Colonic mucosa (tissue), 4 donors: ENCODE measurements at places on chromosomes 11 and 22. TPM values are rescaled to one million over a fixed set of nuclear protein-coding genes. Genes with fewer than 3 reads are reported as not detected.

DNA sequence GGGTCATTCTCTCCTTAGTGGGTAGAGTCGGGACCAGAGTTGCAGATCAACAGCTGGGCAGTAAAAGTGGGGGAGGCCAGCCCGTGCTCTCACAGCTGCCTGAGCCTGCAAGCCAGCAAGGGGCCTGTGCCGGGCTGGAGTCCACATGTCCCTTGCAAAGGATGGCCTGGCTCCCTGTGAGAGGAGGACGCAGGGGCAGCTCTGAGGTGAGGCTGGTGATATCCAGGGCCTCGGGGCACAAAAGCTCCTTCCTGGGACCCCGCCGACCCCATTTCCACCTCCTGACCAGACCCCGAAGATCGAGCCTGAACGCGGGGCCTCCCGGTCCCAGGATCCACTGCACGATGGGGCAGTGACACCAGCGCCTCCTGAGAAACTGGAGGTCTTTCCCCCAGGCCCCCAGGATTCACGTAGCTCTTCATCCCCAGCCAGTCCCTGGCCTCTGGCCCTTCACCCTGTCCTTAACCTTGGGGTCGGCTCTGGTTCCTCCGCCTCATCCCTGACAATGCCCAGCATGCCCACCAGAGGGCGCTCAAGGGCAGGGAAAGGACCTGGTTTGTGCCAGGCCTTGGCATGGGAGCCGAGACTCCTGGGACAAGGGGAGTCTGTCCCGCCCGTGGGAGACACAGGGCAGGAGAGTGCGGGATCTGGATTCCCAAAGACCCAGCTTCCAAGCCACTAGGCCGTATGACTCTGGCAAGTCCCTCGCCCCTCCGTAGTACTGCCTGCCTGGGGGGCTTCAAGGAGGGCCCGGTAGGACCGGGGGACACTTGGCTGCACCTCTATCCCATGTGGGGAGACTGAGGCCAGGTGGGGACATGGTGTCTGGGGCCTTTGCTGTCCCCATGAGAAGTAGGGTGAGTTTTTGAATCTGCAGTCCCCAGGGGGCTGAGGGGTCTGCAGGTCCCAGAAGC is 17.8 kb upstream of the WNT7B start:
- no peak overlapping the region for H3K27ac ChIP-seq
- H3K4me1 ChIP-seq = peaks cover 11% of the 10 kb centered on the region
- H3K4me3 ChIP-seq = no peak overlapping the region
- no peaks in the 10 kb centered on the region for H3K36me3 ChIP-seq
- H3K27me3 ChIP-seq = no peaks in the 10 kb centered on the region

- no peaks in the 10 kb centered on the region for H3K36me3 ChIP-seq
- DNase-seq = peak; percentile 9
- no peaks in the 10 kb centered on the region for H3K4me1 ChIP-seq
- H3K4me3 ChIP-seq = no peak overlapping the region
These were observed 57.4 kb downstream of the CHRDL2 start for GRCh38 chr11:74673693-74674360.

GRCh38 chr11:7572001-7572712 is 58.4 kb downstream of the PPFIBP2 start:
- H3K36me3 ChIP-seq = no peaks in the 10 kb centered on the region
- no peak overlapping the region for H3K4me3 ChIP-seq
- peaks cover 34% of the 10 kb centered on the region for H3K4me1 ChIP-seq
- peak overlapping the region; percentile 72 for H3K27ac ChIP-seq
- DNase-seq = no peak

- DNase-seq = no peak
- no peak overlapping the region for H3K4me3 ChIP-seq
- H3K27me3 ChIP-seq = no peaks in the 10 kb centered on the region
- H3K36me3 ChIP-seq = no peaks in the 10 kb centered on the region
- H3K4me1 ChIP-seq = no peaks in the 10 kb centered on the region
- no peak overlapping the region for H3K27ac ChIP-seq
These were observed 71.6 kb downstream of the PRMT3 start for GRCh38 chr11:20458905-20459632.

- no peak for DNase-seq
- H3K27me3 ChIP-seq = no peaks in the 10 kb centered on the region
- H3K4me3 ChIP-seq = no peak overlapping the region
- H3K36me3 ChIP-seq = no peaks in the 10 kb centered on the region
- no peaks in the 10 kb centered on the region for H3K4me1 ChIP-seq
These were observed 4.1 kb upstream of the LYVE1 start for GRCh38 chr11:10572533-10572932.

GRCh38 chr11:118358071-118358470 is 1.3 kb upstream of the UBE4A start:
- H3K4me1 ChIP-seq = peaks cover 12% of the 10 kb centered on the region
- no peak overlapping the region for H3K4me3 ChIP-seq
- H3K27ac ChIP-seq = no peak overlapping the region
- no peaks in the 10 kb centered on the region for H3K36me3 ChIP-seq
- H3K27me3 ChIP-seq = no peaks in the 10 kb centered on the region

GRCh38 chr22:39703928-39704639 is 133.5 kb downstream of the CACNA1I start:
- no peaks in the 10 kb centered on the region for H3K36me3 ChIP-seq
- H3K27me3 ChIP-seq = no peaks in the 10 kb centered on the region
- no peak overlapping the region for H3K27ac ChIP-seq

- H3K4me3 ChIP-seq = no peak overlapping the region
- peak; percentile 29 for DNase-seq
- no peaks in the 10 kb centered on the region for H3K4me1 ChIP-seq
- no peak overlapping the region for H3K27ac ChIP-seq
These were observed 359.0 kb downstream of the LARGE1 start for GRCh38 chr22:33561149-33561807.

- no peak for DNase-seq
- H3K4me3 ChIP-seq = no peak overlapping the region
- no peaks in the 10 kb centered on the region for H3K36me3 ChIP-seq
- H3K27me3 ChIP-seq = no peaks in the 10 kb centered on the region
- H3K27ac ChIP-seq = peak overlapping the region; percentile 85
These were observed 56.1 kb downstream of the MICAL2 start for GRCh38 chr11:12166299-12167060.

- DNase-seq = no peak
- H3K27me3 ChIP-seq = no peaks in the 10 kb centered on the region
- H3K4me3 ChIP-seq = no peak overlapping the region
- no peaks in the 10 kb centered on the region for H3K36me3 ChIP-seq
- H3K4me1 ChIP-seq = no peaks in the 10 kb centered on the region
These were observed 159.4 kb downstream of the MPPED1 start for GRCh38 chr22:43571181-43571580.

DNA sequence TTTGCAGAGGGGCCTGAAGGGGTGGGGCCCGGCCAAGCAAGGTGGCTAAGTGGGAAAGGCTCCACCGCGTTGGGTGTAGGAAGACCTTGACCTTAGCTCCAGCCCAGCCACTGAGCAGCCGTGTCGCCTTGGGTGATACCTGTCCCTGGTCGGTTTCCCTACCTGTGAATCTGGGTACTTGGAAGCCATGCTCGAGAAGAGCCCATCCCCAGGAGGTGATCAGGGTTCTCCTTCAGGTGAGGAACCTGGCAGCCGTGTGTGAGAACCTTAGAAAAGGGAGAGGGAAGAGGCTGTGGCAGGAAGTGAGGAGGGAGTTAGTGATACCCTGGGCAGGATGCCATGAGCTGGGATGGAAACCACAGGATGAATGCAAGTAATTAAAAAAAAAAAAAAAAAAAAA is 21.6 kb downstream of the PPARA start:
- no peaks in the 10 kb centered on the region for H3K36me3 ChIP-seq
- H3K4me1 ChIP-seq = peaks cover 7% of the 10 kb centered on the region
- no peaks in the 10 kb centered on the region for H3K27me3 ChIP-seq
- DNase-seq = peak; percentile 77
- no peak overlapping the region for H3K4me3 ChIP-seq
- peak overlapping the region; percentile 75 for H3K27ac ChIP-seq

DNA sequence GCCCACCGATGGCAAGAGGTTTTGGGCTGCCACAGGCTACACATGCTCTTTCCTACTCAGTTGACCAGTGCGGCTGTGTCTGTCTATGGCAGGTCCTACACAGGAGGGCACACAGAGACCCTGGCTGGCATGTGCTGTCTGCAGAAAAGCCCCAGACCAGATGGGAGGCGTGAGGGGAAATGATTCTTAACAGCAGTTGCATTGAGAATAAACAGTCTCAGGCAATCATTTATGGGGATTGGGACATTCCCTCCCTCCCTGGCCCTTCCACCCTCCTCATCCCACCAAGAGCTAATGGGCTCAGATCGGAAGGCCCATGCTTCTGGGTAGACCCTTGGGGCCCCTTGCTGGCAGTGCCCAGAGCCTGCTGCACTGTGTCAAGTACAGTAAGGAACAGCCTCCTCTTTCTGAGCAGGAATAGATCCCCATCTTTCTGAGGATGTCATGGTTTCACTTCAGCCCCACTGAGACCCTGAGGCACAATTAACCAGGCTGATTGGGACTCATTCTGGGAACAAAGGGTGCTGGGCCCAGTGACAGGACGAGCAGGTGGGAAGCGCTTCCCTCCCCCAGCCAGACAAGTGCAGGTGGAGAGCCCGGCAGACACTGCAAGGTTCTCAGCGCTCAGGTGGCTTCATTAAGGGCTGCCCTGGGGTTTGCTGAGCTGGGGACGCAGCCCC is 28.3 kb downstream of the TSPAN18 start:
- H3K4me3 ChIP-seq = no peak overlapping the region
- DNase-seq = no peak
- H3K4me1 ChIP-seq = no peaks in the 10 kb centered on the region
- H3K27me3 ChIP-seq = no peaks in the 10 kb centered on the region

GRCh38 chr11:44812971-44813370 is 86.2 kb downstream of the TSPAN18 start:
- no peak overlapping the region for H3K27ac ChIP-seq
- no peaks in the 10 kb centered on the region for H3K36me3 ChIP-seq
- no peaks in the 10 kb centered on the region for H3K27me3 ChIP-seq
- no peak overlapping the region for H3K4me3 ChIP-seq
- DNase-seq = no peak

GRCh38 chr11:8032576-8033304 is 45.6 kb downstream of the EIF3F start:
- no peak overlapping the region for H3K27ac ChIP-seq
- no peak overlapping the region for H3K4me3 ChIP-seq
- DNase-seq = no peak

- H3K4me1 ChIP-seq = no peaks in the 10 kb centered on the region
- peaks cover 9% of the 10 kb centered on the region for H3K36me3 ChIP-seq
- no peaks in the 10 kb centered on the region for H3K27me3 ChIP-seq
- H3K4me3 ChIP-seq = no peak overlapping the region
- no peak for DNase-seq
- H3K27ac ChIP-seq = no peak overlapping the region
These were observed 36.0 kb downstream of the NUP50 start for GRCh38 chr22:45199723-45200122.

- H3K4me3 ChIP-seq = no peak overlapping the region
- DNase-seq = no peak
- no peaks in the 10 kb centered on the region for H3K27me3 ChIP-seq
- no peaks in the 10 kb centered on the region for H3K4me1 ChIP-seq
- no peak overlapping the region for H3K27ac ChIP-seq
These were observed 137.1 kb upstream of the CTSC start for GRCh38 chr11:88474655-88475054.

DNA sequence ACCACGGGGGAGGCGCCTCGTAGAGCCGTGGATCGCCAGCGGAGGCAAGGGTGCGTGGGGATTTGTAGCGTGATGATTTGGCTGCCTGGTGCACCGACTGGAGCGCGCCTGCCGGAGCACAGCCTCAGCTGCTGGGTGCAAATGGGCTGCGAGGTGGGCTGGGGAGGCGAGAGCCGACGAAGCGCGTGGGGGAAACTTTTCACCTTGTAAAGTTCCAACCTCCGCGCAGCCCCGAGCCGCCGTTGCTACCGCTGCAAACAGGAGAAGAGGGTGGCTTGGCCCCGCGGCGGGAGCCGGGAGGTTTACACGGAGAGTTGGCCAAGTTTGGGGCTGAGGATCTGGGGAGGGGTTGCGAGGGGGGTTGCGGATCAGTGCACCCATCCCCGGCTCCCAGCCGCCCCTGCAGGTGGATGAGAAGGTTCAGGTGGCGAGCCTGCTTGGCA is 528 bp downstream of the FAT3 start:
- no peak for DNase-seq
- no peak overlapping the region for H3K27ac ChIP-seq
- peaks cover 5% of the 10 kb centered on the region for H3K4me1 ChIP-seq
- H3K4me3 ChIP-seq = peak overlapping the region; percentile 15
- H3K36me3 ChIP-seq = no peaks in the 10 kb centered on the region
- peaks cover 48% of the 10 kb centered on the region for H3K27me3 ChIP-seq

DNA sequence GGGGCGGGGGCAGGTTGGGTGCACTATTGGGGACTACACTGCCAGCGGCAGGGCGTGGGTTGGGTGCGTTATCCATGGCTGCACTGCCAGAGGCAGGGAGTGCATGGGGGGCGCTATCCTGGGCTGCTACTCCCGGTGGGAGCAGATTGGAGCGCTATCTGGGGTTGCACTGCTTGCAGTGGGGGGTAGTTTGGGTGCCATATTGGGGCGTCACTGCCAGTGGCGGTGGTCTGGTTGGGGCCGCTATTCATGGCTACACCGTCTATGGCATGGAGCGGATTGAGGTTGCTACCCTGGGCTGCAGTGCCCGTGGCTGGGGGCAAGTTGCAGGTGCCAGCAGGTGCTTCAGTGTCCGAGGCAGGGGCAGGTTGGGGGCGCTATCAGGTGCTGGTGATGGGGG is 36.2 kb downstream of the C22orf42 start:
- H3K4me3 ChIP-seq = no peak overlapping the region
- no peaks in the 10 kb centered on the region for H3K36me3 ChIP-seq
- no peak overlapping the region for H3K27ac ChIP-seq
- no peaks in the 10 kb centered on the region for H3K4me1 ChIP-seq

- no peak overlapping the region for H3K27ac ChIP-seq
- H3K4me1 ChIP-seq = peaks cover 6% of the 10 kb centered on the region
- no peak for DNase-seq
- no peak overlapping the region for H3K4me3 ChIP-seq
- no peaks in the 10 kb centered on the region for H3K27me3 ChIP-seq
- no peaks in the 10 kb centered on the region for H3K36me3 ChIP-seq
These were observed 46.8 kb downstream of the FAM83F start for GRCh38 chr22:40041366-40042137.

Gene GGT5
- total RNA-seq = 3.7 TPM

Gene PARVG
- 4.1 TPM for total RNA-seq

Gene OR4C6
- total RNA-seq = not detected

Gene UBQLNL
- total RNA-seq = not detected

Gene SCGB1C1
- not detected for total RNA-seq

Gene POU2AF2
- total RNA-seq = 1.3 TPM

Gene ADM2
- total RNA-seq = 5.1 TPM

Gene BARX2
- total RNA-seq = 23.9 TPM

Gene MUC2
- 1,230 TPM for total RNA-seq

Gene CCDC15
- total RNA-seq = 1.2 TPM
